Stimulated activated CD8-positive, alpha-beta memory T cell treated with anti-CD3 and anti-CD28 coated beads, Interleukin-7, amount 100 ng/mL, for 4 hours (primary cell): ENCODE measurements at places on chromosomes 11 and 22.

DNA sequence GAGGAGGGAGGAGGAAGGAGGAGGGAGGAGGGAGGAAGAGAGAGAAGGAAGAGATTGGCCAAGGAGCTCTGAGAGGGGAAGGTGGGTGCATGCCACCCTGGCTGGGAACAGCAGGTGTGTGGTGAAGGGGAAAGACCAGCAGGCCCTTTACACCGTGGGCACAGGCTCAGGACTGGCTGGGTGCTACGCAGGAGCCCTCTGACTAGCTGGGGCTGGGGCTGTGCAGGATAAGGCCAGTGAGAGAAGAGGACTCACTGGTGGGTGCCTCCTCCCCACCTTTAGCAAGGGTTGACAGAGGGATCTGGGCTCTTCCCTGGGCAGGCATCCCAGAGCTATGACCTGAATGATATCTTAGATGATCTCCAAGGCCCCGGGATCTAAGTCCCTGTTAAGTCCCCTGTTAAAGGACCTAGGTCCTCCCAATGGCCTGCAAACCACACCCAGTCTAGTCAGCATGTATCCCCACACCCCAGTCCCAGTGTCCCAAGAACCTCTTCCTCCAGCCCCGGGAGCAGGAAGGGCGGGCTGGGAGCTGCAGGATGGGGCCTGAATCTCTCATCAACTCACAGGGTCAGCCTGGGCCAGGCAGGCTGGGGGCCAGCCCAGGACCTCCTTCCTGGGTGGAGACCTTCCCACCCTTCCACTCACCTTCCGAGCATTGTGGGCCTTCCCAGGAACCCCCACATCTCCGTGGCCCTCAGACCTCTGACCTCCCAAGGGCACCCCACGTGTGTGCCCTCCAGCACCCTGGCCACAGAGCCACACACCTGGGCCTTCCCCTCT, 55.4 kb downstream of the CDKN1C start:
- no peak for DNase-seq

DNA sequence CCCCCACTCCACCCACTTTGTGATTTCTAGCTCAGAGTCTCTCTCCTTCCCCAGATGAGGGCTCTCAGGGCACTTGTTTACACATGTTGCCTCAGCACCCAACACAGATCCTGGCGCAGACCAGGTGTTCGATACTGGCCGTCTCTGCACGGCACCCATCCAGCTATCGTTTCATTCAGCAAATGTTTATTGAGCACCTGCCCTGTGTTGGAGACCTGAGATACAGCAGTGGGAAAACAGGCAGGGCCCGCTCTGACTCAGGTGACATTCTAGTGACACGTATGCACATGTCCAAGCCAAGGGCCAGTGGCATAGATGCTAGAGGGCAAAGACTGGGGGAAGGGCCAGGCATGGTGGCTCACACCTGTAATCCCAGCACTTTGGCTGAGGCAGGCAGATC, 71.9 kb downstream of the NFAM1 start:
- no peak for DNase-seq

DNA sequence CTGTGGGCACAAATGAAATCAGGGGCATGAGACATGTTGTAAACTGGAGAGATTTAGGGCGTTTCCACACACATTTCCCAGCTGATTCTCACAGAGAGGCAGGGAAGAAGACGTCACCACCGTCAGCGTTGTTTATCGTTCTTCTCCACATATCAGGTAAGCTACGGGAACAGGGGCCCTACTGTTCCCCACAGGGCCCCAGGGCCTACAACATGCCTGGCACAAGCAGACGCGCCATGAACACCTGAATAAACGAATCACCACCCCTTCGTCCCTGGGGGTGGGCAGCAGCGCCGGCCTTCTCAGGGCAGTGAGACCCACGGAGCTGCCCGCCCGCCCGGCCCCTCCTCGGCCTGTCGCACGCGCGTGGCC, 342 bp downstream of the EFCAB6 start:
- DNase-seq: no peak

DNA sequence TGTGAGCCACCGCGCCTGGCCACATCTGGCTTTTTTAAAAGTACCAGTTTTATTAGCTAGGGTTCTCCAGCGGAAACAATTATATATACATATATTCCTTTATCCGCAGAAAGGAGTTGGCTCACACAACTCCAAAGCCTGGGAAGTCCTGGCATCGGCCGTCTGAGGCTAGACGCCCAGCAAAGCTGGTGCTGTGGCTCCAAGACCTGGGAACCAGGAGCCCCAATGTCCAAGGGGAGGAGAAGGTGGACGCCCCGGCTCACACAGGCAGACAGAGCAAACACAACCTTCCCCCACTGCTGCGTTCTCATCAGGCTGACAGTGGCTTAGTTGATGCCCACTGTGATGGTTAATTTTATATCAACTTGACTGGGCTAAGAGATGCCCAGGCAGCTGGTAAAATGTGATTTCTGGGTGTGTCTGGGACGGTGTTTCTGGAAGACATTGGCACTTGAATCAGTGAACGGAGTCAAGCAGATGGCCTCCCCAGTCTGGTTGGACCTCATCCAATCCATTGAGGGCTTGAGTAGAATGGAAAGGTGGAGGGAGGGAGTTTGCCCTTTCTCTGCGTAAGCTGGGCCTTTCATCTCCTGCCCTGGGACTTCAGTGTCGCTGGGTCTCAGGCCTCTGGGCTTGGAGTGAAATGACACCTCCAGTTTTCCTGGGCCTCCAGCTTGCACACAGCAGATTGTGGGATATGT, 904.4 kb downstream of the BRD1 start:
- no peak for DNase-seq

DNA sequence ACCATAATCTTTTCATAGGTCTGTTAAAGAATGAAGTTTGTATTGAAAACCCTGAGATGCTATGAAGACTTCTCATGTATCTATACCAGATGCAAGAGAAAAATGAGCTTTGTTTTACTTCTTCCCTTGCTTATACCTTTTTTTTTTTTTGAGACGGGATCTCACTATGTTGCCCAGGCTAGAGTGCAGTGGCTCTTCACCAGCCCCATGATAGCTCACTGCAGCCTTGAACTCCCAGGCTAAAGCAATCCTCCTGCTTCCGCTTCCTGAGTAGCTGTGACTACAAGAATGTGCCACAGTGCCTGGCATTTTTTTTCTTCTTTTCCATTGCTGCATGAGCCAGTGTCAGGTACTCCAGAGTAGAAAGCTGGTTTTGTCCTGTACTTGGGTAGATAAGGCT, 10.8 kb downstream of the CEP295 start:
- DNase-seq: no peak

- DNase-seq: no peak
Observed at GRCh38 chr22:28799606-28800307, 612 bp downstream of the XBP1 start.

- no peak for DNase-seq
Observed at GRCh38 chr22:48366056-48366455, 1461.6 kb downstream of the BRD1 start.

- DNase-seq: no peak
Observed at GRCh38 chr11:84035645-84036044, 749.5 kb upstream of the CCDC90B start.

GRCh38 chr11:121630041-121630440, 177.3 kb upstream of the SORL1-AS1 start:
- DNase-seq: no peak
